Thyroid gland (tissue), 4 donors: ENCODE measurements at places on chromosomes 5 and 9. TPM values are rescaled to one million over a fixed set of nuclear protein-coding genes. Genes with fewer than 3 reads are reported as not detected.

DNA sequence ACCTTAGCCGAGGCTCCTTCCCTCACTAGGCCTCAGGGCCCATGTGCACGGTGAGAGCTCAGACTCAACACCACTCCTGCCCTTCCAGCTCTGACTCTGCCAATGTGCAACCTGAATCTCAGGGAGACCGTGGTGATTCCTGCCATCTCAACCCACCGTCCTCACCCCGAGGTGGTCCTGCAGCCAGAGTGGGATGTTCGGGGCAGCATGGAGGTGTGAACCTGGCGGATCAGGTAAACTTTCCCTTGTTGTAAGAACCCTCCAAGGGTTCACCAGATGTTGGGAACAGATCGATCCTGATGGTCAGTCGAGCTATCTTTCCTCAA lies 538 bp upstream of the AKNA start:
- no peak overlapping the region for H3K4me3 ChIP-seq
- DNase-seq: no peak
- H3K4me1 ChIP-seq: peaks cover 19% of the 10 kb centered on the region
- no peaks in the 10 kb centered on the region for H3K36me3 ChIP-seq

DNA sequence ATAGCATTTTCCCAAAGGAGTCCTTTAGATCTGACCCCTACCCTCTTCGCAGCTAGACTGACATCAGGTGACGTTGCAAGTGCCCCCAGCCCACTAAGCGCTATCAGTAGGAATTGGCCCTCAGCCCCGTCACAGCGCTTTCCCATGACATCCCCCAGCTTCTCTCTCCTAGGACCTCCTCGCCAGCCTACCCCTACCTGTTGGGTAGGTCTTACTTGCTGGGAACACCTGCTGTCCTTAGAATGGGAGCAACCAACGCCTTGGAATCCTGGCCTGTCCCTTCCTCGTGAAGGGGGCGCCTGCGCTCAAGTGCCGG lies 584 bp upstream of the PIP5K1B start:
- peak overlapping the region; percentile 25 for H3K4me3 ChIP-seq
- H3K36me3 ChIP-seq: no peaks in the 10 kb centered on the region
- H3K27ac ChIP-seq: no peak overlapping the region
- DNase-seq: no peak
- peaks cover 13% of the 10 kb centered on the region for H3K4me1 ChIP-seq
- no peaks in the 10 kb centered on the region for H3K27me3 ChIP-seq

DNA sequence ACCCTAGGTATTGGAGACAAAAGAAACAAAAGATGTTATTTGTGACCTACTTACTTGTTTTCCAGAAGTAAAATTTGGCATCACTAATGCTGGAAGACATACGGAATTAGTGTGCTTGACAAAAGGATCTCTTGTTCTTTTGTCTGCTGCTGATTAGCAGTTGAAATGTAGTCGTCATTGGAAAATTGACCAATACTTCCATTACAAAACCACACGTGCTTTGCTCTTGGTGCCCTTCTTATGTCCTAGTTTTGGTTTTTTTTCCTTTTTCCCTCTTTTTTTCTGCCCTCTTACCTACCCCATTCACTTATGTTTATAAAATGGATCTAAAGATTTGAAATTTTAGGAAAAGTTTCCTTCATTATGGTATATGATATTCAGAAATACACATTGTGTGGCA lies 197.4 kb downstream of the FER start:
- no peaks in the 10 kb centered on the region for H3K4me1 ChIP-seq
- no peaks in the 10 kb centered on the region for H3K36me3 ChIP-seq
- no peaks in the 10 kb centered on the region for H3K27me3 ChIP-seq
- H3K4me3 ChIP-seq: no peak overlapping the region
- H3K27ac ChIP-seq: no peak overlapping the region
- no peak for DNase-seq

Gene LCN9
- not detected for total RNA-seq

DNA sequence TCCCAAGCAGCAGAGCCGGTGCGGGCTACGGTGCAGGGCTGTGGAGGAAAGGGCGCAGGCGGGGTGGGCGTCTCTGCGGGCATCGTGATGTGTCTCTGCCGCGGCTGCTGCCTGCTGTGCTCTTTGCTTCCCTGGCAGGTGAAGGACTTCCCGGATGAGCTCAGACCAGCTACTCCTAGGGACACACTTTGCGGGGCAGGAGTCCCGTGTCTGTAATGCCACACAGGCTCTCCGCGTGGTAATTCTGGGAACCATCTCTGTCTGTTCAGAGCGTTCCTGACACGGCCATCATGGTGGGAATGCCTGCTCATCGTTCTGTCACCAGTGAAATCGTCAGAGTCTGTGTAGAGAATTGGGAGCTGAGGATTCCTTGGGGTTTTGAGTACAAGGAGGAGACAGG lies 235.5 kb downstream of the FANCC start:
- H3K27ac ChIP-seq: no peak overlapping the region
- no peaks in the 10 kb centered on the region for H3K27me3 ChIP-seq
- no peak for DNase-seq

- H3K27me3 ChIP-seq: no peaks in the 10 kb centered on the region
- H3K4me1 ChIP-seq: no peaks in the 10 kb centered on the region
- H3K27ac ChIP-seq: no peak overlapping the region
- no peaks in the 10 kb centered on the region for H3K36me3 ChIP-seq
- H3K4me3 ChIP-seq: no peak overlapping the region
- no peak for DNase-seq
Measured at GRCh38 chr5:109580225-109580624, 109.5 kb upstream of the MAN2A1 start.

DNA sequence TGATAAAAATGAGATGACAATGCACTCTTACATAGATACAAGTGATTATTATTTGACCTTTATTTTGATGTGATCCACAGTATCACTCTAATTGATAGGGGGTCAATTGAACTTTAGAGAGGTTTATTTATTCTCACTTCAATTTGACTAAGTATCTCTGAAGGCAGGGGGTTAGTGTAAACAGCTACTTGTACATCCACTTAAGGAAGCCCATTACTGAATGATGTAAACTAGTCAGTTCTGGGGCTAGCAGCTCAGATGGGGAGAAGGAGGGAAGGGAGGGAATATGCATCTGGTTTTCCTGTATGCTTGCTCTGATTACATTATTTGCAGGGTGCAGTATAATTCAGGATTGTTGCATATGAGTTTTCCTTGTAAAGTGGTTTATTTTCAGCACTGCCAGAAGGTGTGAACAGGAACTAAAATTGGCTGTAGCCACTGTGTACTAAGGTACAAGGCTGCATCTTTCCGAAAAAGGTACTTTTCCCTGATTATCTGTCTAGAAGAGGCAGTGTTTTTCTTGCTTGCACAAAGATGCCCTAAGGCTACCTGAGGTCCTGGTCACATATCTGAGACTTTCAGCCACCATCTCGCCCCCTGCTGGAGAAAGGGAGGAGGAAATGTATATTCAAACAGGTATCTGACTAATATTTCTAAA lies 51.2 kb downstream of the MRPS27 start:
- no peak overlapping the region for H3K27ac ChIP-seq
- H3K27me3 ChIP-seq: no peaks in the 10 kb centered on the region
- no peaks in the 10 kb centered on the region for H3K36me3 ChIP-seq
